ENCODE measurements at places on chromosomes 4 and X. TPM values are rescaled to one million over a fixed set of nuclear protein-coding genes. Genes with fewer than 3 reads are reported as not detected.

The RELL1 gene
- total RNA-seq, result 21.7 TPM

The XK gene
- 0.62 TPM for total RNA-seq

The S100G gene
- total RNA-seq, result not detected

The GUF1 gene
- total RNA-seq, result 28.9 TPM

The TEX13B gene
- total RNA-seq, result not detected

The FAM184B gene
- total RNA-seq, result 0.02 TPM

The GAGE2A gene
- not detected for total RNA-seq

The WDFY3 gene
- 25.7 TPM for total RNA-seq

The HTR2C gene
- not detected for total RNA-seq

The CSN2 gene
- total RNA-seq, result not detected

The IL9R gene
- not detected for total RNA-seq

The ESX1 gene
- total RNA-seq, result not detected

The SSX2B gene
- total RNA-seq, result not detected

The ANAPC10 gene
- total RNA-seq, result 28.3 TPM

The RASSF6 gene
- total RNA-seq, result 0.07 TPM

The RHOH gene
- total RNA-seq, result 7.3 TPM

The LPAR4 gene
- total RNA-seq, result not detected

The ITGB1BP2 gene
- total RNA-seq, result 1.6 TPM

The PRPS2 gene
- total RNA-seq, result 55.9 TPM

The HSFX3 gene
- total RNA-seq, result not detected

The KANTR gene
- total RNA-seq, result 6.4 TPM

The HTN3 gene
- total RNA-seq, result not detected

The SLC6A14 gene
- not detected for total RNA-seq

The TMEM271 gene
- not detected for total RNA-seq

The ARX gene
- total RNA-seq, result 0.20 TPM

The SSX3 gene
- not detected for total RNA-seq

The TCEAL1 gene
- 38.9 TPM for total RNA-seq

The UCHL1 gene
- 3,041 TPM for total RNA-seq

The PAGE4 gene
- not detected for total RNA-seq

The SPANXA1 gene
- not detected for total RNA-seq

The GUCY1A1 gene
- total RNA-seq, result 0.92 TPM

The XIAP gene
- total RNA-seq, result 40.9 TPM

The CDKL2 gene
- total RNA-seq, result 1.1 TPM

The PPP2R3B gene
- 45.3 TPM for total RNA-seq

The TLR8 gene
- not detected for total RNA-seq

The SEPTIN6 gene
- total RNA-seq, result 8.9 TPM

The GRIPAP1 gene
- 31.6 TPM for total RNA-seq

The CHRNA9 gene
- total RNA-seq, result not detected

The GK2 gene
- not detected for total RNA-seq

The CXorf66 gene
- total RNA-seq, result not detected

The SCRG1 gene
- total RNA-seq, result not detected

The NDP gene
- total RNA-seq, result not detected

The DCAF12L2 gene
- 1.3 TPM for total RNA-seq

The NEUROG2 gene
- total RNA-seq, result not detected

The TET2 gene
- total RNA-seq, result 9.9 TPM

The OCRL gene
- total RNA-seq, result 36.4 TPM

Data from NCI-H460 (cell line).